ENCODE measurements at places on chromosomes 7 and 10.

DNA sequence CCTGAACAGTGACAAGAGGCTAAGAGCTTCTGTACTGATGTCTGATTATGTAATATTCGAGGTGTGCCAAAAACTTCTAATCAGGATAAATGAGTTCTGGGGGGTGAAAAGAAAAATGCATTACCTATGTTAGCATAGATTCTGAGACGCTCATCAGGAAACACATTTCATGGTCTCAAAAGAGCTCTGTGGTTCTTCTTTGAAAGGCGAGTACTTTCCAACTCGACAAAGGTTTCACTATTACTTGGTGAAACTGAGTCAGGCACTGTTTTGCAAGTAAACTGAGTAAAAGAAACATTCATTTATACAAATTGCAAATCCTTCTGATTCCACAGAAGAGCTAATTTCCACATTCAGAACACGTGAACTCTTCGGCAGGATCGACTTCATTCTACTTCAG lies 523.2 kb downstream of the GATA3 start:
- DNase-seq: no peak

GRCh38 chr7:24214670-24215069 lies 69.3 kb upstream of the NPY start:
- DNase-seq: no peak

DNA sequence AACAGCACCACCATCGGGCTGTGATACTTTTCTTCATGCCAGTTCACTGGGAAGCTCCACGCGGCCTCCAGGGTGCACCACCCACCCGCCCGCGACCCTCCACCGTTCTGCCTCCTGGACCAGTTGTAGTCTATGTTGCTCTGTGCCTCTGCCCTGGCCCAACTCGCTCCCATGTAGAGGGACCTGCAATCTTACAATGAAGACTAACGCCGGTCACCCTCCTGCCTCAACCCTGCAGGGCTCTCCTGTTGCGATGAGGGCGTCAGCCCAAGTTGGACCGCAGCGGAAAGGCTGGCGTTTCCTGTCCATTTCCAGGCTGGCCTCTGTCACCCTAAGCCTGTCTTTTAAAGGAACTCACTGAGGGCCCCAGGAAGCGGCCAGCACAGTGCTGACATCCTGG lies 34.9 kb downstream of the IL15RA start:
- peak; percentile 4 for DNase-seq

DNA sequence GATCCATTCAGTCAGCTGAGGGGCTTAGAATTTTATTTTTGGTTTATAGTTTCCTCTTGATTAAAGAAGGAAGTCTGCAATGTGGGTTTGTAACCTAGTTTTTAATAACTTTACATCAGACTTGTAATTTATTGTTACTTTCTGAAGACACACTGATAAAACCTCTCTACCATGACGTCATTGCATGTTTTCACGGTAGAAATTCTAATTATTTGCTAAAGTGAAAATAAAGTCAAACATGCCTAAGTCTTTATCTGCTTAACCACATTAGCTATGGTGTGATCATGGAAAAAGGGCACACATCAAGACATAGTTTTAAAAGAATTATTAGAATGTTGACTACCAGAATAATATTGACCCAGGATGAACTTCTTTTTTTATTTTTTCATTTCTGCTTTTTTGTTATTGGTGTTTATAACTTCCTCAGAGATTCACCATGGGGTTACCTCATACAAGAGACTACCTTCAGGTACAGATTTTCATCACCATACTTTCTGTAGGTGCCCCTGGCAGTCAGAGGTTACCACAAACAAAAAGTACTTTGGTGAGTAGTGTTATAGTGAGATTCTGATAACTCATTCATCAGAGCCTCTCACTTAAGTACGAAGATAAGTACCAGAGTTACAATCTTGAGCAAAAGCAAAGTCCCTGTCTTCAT lies 7.0 kb upstream of the PANK1 start:
- no peak for DNase-seq

DNA sequence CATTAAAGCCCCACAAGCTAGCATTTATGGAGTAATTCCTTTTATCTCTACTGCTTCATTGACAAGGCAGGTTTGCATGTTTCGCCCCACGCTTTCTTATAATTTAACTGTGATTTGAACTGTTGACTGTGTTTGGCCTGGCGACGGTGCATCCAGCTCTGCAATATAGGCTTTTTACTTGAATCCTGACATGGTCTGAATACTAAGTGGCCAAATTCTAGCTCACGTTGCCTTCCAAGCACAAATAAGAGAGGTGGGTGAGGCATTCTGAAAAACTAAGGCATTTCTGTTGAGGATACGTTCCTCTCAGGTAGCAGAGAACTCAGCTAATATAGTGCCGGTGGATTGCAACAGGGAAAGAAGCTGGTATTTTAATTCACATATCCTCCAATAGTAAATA lies 61.8 kb downstream of the NRP1 start:
- no peak for DNase-seq

DNA sequence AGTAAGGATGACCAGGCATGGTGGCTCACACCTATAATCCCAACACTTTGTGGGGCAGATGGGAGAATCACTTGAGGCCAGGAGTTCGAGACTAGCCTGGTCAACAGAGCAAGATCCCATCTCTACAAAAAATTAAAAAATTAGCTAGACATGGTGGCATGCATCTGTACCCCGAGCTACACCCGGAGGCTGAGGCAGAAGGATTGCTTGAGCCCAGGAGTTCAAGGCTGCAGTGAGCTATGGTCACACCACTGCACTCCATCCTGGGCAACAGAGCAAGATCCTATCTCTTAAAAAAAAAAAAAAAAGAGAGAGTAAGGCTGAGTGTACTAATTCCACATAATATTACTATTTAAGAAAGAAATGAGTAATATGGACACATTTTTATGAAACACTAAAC lies 3.8 kb downstream of the P4HA1 start:
- DNase-seq: no peak

DNA sequence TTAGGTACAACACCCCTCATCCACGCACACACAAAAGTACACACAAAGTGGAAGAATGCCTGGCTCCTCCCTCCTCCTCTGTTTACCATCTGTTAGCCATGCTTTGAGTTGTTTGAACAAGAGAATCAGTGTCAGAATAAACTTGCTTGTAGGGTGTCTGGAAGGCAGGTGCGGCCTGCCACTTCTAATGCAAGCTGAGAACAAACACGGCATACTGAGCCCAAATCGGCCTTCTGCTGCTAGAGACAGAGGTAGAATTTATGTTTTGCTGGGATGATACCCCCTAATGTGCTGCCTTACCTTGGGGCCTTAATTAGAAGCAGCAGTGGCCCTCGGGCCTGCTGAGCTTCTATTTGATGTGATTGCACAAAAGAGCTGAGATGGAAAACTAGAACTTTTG lies 24.9 kb upstream of the FAM180A start:
- no peak for DNase-seq

- no peak for DNase-seq
Measured at GRCh38 chr10:49598986-49599385, 11.1 kb upstream of the SLC18A3 start.

DNA sequence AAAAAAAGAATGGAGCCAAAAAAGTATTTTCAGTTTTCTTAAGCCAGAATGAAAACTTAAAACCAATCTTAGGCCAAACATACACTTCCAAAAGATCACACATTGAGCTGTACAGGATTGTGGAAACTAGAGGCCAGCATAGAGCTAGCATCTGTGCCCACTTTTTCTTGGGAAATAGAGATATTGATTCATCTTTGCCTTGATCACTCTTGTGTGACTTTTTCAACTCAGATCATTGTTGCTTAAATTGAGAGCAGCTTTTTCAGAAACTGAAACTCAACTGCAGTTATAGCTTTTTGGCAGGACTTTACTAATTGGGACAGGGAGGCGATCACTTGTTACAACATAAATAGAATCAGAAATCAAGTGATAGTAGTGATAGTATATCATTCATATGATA lies 132.2 kb downstream of the PRKG1 start:
- no peak for DNase-seq

GRCh38 chr10:119191881-119192280 lies 13.3 kb upstream of the PRDX3 start:
- no peak for DNase-seq

DNA sequence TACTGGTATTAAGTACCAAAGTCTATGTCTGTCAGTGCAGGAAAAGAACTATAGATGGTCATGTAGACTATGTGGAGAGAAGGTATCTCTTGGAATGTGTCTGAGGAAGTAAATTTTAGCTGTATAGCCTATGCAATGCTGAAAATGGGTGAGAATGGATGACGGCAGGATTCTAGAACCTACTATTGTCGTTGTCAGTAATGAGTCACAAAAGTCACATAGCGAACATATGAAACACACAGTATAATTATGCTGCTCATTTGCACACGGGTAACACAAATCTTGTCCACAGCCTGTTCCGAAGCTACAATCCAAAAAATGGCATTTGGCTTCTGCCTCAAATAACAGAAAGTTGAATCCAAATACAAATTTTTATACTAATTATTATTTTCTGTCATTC lies 33.6 kb upstream of the KMT2E start:
- peak; percentile 88 for DNase-seq

DNA sequence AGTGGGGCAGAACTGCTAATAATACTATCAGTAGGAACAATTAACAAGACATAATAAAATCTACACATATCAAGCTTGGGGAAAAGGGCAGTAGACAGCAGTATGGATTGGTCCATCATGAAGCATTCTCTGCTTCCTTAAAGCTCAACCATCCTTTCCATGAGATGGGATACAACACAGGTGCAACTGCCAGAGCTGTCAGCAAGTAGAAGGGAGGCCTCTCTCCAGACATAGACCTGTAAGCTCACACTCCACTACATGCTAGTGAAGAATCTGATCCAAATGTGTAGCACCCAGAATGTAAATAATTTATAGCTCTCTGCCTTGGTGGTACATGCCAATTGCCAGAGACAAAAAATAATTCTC lies 41.5 kb upstream of the ANAPC16 start:
- no peak for DNase-seq

DNA sequence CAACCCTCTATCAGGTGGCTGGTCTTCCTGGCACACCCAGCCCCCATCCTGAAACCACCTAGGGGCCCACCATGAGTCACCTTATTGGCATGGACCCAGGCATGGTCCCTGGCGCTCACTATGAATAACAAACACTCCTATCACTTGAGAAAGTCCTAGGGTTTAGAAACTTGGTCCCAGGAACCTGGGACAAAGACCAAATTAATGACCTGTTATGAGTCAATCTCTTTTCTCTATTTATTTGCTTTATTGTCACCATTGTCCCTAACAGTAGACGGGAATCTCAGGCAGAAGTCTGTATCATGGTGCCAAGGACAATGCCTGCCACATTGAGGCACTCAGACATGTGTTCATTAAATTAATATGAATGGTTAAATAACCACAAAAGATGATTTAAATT lies 599.6 kb upstream of the C7orf33 start:
- no peak for DNase-seq

DNA sequence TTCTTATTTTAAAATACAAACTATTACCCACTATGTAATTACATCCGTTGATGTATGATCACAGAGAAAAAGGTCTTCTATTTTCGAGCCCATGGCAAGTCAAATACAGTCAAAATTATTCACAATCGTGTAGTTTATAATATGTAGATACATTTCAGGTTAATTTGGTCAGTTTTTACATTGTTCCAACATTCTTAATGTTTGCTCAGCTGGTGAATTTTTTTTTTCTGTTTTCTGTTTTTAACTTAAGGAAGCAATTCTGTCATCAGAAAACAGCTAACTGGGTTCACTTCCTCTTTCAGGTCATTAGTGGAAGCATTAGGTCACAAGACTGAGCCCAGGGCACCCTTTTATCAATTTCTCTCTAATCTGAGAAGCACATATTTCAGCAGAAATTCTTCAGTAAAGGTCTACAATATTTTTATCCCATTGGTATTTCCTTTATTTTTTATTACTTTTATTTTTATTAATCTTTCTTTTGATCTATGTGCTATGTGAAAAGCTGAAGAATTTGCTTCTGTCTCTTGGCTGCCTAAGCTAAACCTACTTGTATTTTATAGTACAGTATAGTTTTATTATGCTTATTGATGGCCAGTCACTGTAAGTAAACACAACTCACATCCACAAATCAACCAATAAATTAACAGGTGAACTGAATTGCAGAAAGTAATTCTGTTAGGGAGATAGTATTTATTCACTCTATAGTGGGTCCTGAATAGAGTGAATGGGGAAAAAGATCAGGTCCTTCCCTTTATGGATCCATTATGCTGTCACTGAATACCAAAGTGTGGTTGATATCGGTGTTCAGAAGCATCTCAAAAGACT lies 84.6 kb downstream of the ICA1 start:
- DNase-seq: no peak

GRCh38 chr7:73850781-73851207 lies 8.5 kb upstream of the METTL27 start:
- DNase-seq: peak; percentile 97

DNA sequence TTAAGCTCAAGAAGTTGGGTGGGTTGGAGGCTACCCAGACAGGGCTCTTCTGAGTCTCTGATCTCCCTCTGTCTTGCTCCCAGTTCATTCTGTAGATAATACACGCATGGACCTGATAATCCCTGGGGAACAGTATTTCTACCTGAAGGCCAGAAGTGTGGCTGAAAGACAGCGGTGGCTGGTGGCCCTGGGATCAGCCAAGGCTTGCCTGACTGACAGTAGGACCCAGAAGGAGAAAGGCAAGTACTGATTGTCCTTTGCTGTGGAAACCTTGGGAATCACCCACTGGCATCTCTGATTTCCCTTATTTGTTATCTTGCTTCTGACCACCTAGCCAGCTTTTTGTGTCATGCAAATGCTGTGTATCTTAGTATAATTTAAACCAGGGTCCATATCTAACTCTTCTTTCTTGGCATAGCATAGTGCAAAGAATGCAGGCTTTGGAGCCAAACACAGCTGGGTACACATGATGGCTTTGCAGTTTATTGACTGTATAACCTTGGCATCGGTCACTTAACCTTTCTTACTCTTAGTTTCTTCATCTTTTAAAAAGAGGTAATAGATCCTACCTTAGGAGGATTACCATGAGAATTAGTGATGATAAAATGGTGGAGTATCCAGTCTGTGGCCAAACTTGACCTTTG lies 18.0 kb downstream of the PLEKHA8 start:
- no peak for DNase-seq

DNA sequence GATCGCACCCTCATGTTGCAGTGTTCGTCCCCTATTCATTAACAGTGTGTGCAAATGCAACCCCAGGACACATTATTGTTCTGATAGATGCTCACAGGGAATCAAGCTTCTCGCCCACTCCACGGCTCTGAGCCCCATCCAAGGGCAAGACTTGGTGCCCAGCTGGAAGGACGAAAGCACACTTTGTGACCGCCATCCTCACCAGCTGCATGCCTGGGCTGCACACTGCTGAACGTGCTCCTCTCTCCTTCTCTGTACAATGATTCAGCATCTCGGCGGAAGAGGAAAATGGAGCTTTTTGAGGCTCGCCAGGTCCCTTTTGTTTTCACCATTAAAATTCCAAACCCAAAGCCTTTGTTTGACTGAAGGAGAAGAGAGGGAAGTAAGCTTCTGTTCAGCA lies 41.9 kb downstream of the MKI67 start:
- DNase-seq: no peak

- DNase-seq: peak; percentile 47
Measured at GRCh38 chr10:71999360-72000072, 35.3 kb downstream of the CHST3 start.

GRCh38 chr10:112275512-112276245 lies 7.5 kb upstream of the TECTB start:
- no peak for DNase-seq

- no peak for DNase-seq
Measured at GRCh38 chr10:104273286-104273685, 4.3 kb downstream of the GSTO2 start.

GRCh38 chr7:117485118-117485620 lies 5.3 kb downstream of the CFTR start:
- DNase-seq: no peak

GRCh38 chr7:159098424-159098786 lies 46.3 kb downstream of the VIPR2 start:
- no peak for DNase-seq

Measured in cardiac fibroblast (primary cell).